ENCODE measurements at places on chromosomes 5 and 9.

DNA sequence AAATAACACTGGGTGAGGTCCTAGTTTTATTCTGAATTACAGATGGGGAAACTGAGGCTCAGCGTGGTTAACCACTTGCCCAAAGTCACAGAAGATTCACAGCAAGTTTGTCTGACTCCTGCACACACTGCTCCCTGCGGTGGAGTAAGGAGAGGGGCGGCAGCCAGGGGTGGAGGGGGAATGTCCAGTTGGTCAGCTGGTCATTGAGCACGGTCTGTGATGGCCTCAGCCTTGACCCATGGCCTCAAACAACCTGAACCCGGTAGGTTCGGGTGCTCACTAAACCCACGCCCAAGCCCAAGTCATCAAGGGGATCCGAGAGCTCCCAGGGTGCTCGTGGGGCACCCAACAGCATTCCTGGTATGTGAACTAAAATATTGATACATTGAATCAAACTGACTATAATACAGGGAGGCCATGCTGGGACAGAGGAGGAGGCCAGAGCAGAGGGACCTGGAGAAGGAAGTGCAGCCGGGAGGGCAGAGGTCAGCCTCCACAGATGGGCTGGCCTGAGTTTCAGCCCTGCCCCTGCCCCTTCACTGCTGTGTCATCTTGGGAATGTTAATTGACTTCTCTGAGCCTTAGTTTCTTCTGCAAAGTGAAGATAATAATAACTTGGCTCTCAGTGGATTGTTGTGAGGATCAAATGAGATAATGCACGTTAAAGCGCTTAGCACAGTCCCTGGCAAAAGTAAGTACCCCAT, 3.6 kb upstream of the IL17B start:
- DNase-seq, result no peak

DNA sequence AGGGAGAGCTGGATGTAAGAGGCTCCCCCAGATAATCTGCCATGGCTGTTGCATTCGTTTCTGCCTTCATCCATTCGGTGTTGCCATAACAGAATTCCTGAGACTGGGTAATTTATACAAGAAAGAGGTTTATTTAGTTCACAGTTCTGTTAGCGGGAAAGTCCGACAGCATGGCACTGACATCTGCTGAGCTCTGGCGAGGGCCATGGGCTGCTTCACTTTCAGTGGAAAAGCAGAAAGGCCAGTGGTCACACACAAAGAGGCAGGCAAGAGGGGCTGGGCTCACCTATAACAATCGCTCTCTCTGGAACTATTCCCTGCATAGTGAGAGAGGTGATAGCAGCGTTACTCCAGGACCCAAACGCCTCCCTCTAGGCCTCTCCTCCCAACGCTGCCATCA, 305.9 kb downstream of the MLLT3 start:
- DNase-seq, result no peak

- no peak for DNase-seq
Measured at GRCh38 chr5:11300736-11301135, 539.7 kb upstream of the DAP start.

- no peak for DNase-seq
Measured at GRCh38 chr9:116547729-116548426, 139.2 kb upstream of the TRIM32 start.

- no peak for DNase-seq
Measured at GRCh38 chr5:57037355-57037754, 85.4 kb upstream of the MIER3 start.

DNA sequence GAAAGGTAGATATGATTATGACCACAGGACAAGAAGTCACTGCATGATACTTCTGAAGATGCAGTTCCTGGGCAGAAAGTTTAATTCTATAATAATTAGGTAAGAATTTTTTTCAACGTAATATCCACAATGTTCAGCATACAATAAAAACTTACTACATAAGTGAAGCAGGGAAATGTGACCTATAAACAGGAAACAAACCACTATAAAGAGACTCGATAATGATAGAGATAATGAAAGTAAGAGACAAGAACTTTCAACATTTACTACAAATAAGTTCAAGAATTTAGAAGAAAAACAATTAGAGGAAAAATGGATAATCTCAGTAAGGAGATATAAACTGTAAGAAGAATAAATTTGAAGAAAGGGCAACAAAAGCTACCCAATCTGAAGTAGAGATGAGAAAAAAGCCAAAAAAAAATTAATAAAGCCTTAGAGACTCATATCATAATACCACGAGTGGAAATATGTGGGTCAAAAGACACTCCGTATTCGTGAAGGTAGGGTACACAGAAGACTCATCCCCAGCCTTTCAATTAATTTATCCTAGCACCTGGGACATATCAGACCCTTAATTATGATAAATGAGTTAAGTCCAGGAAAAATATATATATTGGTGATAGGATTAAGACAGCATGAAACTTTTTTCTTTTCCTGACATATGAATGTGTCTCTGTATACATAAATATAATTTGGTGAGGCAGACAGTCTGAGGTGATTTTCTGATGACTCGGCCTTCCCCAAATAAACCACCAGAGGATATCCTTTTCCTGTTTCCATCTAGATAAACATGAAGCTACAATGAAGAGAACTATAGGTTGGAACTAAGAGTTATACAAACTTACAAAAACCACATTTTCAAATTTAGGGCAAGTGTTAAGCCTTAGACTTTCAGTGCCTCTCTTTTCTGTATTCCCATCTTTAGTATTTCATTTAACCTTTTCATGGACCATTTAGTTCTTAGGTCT, 120.4 kb downstream of the RAPGEF6 start:
- no peak for DNase-seq

Measured in GM04504 (cell line).